ENCODE measurements at places on chromosomes 1 and 21. TPM values are rescaled to one million over a fixed set of nuclear protein-coding genes. Genes with fewer than 3 reads are reported as not detected.

DNA sequence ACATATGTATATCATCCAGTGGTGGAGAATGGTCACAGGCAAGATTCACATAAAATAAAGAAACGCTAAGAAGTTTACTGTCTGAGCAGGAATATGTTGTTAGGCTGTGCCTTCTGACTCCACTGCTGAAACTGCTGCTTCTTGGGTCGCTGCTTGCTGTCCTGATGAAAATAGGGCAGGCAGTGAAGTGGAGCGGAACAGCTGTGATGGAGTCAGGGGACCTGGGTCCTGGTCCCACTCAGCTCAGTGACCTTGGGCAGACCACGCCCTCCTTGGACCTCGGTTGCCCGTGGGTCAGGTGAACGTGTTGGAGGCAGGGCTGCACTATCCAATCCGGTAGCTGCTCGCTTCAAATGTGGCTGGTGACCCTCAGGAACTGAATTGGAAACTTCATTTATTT is 33.4 kb upstream of the IFFO2 start:
- DNase-seq = no peak

- DNase-seq = no peak
Observed at GRCh38 chr1:27394925-27395324, 2.5 kb downstream of the GPR3 start.

Gene NBPF4
- 0.97 TPM for total RNA-seq

Gene TSNAX
- total RNA-seq = 43.9 TPM

Gene KLHDC8A
- total RNA-seq = not detected
